ENCODE measurements at places on chromosomes 3 and 15.
A peak's percentile ranks its signal among the peaks of the same experiment; 100 is the strongest.

- ATAC-seq, result peak; percentile 6
These were observed 20.3 kb downstream of the PLXNB1 start for GRCh38 chr3:48409291-48410201.

DNA sequence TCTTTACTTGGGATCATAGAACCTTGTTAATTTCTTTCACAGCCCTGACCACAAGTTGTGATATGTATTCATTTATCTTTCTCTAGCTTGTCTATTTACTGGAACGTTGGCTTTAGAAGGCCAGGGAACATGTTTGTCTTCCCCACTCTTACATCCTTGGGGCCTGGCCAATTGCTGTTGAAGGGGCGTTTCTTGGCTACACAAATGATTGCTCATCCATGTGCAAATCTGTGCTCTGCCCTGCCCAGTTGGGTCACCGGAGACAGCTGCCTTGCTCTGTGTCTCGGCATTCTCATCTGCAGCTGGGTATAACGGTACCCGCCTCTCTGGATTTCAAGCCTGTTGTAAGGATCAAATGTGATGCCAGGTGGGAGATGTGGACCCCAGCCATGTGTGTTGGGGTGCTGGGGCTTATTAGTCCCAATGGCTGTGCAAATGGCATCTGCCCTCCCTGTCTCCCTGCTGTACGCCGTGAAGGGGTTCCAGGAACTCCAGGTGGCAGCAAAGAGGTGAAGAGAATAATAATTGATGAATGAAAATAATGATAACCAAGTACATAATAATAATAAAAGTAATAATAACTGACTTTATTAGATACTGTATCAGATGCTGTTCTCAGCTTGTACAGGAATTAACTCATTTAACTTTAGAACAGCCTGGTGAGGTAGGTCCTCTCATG lies 24.0 kb upstream of the TLE3 start:
- ATAC-seq, result peak; percentile 94

DNA sequence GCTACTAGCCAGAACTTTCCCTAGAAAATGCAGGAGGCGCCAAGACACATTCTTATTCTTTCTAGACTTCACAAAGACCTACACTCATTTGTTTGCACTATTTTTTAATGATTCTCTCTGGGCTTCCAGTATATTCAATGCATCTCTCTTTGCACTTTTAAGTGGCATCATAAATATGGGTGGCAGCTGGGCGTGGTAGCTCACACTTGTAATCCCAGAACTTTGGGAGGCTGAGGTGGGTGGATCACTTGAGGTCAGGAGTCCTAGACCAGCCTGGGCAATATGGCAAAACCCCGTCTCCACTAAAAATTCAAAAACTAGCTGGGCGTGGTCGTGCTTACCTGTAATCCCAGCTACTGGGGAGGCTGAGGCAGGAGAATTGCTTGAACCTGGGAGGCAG lies 5.6 kb upstream of the GCNT3 start:
- ATAC-seq, result peak; percentile 30

GRCh38 chr15:90015749-90016148 lies 14.6 kb downstream of the ZNF710 start:
- no peak for ATAC-seq

GRCh38 chr3:62098646-62099365 lies 274.5 kb downstream of the FEZF2 start:
- no peak for ATAC-seq

DNA sequence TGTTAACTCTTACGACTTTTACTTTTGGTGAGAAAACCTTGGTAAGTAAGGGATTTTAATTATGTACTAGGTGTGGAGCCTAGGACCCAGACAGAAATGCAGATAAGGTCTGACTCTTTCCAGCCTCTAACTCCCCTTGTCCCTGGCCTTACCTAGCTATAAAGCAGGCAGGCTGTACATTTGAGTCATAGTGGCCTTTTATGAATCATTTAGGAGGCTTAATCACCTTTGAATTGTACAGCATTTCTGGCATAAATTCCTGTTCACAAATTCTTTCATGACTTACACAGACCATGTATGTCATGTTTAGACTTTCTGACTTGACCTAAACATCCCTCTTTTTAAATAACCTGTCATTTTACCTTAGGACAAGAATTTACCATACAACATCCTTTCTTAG lies 47.4 kb downstream of the CHCHD4 start:
- ATAC-seq, result no peak
